Activated CD8-positive, alpha-beta T cell treated with anti-CD3 and anti-CD28 coated beads for 36 hours (primary cell): ENCODE measurements at places on chromosomes 1 and 21. TPM values are rescaled to one million over a fixed set of nuclear protein-coding genes. Genes with fewer than 3 reads are reported as not detected.
A peak's percentile ranks its signal among the peaks of the same experiment; 100 is the strongest.

DNA sequence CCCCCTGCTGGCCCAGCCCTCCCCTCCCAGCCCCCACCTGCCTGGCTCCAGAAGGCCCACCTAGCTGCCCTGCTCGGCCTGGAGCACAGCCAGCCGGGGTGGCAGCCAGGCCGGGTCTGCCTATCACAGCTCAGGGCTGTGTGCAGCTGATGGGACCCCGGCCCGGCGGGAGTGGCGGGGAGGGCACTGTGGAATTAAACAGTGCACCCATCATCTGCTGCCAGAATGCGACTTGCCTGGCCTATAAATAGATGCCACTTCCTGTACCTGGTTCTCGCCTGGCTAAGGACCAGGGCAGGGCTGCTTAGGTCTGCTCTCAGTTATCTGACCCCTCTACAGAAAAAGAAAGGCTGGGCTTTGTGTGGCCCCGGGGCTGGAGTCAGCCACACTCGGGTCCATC is 98.2 kb upstream of the VAMP3 start:
- no peak for DNase-seq

DNA sequence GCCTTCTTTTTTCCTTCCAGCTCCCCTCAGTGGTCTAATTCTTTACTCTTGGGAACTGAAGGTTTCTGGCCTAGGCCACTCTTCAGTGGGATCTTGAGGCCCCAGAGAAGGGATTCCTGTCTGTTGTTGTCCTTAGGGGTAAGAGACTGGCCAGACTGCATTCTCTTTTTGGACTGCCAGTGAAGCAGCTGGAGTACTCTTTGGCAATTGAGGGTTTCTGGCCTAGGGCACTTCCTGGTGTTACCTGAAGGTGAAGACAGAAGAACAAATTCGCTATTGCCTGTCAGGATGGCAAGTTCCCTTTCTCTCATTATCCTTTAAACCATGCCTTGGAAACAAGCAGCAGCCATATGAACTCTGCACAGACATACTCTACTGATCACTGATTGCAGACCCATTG is 286.6 kb upstream of the ZP4 start:
- no peak for DNase-seq

DNA sequence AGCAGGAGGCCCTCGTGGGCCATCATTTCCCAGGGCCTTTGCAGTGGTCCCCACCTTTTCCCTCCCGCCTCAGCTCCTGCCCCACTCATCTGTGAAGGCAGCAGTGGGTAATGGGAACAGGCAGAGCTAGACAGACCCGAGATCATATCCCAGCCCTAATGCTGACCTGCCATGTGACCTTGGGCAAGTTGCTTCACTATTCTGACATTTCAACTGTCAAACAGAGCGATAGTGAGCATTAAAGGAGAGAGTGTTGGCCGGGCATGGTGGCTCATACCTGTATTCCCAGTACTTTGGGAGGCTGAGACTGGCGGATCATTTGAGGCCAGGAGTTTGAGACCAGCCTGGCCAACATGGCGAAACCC is 51.7 kb downstream of the RPS6KA1 start:
- no peak for DNase-seq

DNA sequence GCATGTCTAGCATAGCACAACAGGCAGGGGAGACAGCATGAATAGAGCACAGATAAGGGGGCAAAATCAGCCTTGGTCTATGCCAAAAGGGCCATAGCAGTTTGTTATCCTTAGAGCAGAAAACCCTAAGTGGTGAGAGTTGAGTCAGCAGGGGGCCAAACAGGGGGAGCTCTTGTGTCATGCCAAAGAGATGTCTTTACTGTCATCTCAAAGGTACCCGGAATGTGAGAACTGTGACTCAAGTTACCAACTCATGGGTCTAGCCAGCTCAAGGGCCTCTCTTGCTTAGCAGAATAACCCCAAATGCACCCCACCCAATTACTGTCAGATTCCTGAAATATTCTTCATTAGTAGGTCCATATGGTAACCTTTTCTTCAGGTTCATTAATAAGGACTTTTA is 45.9 kb upstream of the NRDC start:
- DNase-seq = peak; percentile 66

DNA sequence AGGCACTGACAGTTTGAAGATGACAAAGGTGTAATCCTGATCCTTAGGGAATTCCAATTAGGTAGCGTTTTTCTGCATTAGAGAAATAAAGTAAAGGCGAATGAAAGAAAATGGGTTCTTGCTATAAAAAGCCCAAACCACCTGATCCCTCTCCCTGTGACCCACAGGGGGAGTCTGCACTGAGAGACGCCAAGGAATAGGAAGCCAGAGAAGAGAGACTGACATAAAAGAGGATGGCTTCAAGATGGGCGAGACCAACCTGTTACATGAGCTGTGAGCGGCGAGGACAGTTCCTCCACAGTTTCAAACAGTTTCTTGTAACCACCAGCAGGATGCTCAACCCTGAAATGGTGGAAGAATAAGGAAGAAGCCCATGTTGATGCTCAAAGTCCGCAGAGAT is 1.4 kb downstream of the RPE65 start:
- no peak for DNase-seq

DNA sequence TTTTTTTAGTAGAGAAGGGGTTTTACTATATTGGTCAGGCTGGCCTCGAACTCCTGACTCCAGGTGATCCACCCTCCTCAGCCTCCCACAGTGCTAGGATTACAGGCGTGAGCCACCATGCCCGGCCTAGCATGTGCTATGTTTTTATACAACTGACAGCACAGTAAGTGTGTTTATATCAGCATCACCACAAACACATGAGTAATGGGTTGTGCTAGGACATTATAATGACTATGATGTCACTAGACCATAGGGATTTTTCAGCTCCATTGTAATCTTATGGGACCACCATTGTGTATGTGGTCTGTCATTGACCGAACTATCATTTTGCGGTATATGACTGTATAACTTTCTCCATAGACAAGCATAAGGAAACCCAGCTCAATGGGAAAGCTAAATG is 6.3 kb downstream of the LEFTY2 start:
- DNase-seq = no peak

DNA sequence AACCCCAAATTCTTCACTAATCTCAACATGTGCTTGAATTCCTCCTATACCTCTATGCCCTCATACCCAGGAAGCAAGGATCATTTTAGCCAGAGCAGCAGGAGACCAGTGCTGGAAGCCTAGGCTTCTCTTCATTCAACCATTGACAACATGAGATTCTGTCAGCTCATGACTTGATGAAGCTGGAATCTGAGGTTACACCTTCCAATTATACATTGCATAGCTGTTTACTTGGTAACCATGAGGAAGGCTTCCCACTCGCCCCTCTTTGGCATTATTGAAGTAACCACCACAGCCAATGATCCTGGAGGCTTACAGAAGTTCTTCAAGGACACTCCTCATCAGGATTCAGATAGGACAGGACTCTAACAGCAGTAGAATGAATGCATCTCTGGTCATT is 160.3 kb downstream of the TPR start:
- no peak for DNase-seq

DNA sequence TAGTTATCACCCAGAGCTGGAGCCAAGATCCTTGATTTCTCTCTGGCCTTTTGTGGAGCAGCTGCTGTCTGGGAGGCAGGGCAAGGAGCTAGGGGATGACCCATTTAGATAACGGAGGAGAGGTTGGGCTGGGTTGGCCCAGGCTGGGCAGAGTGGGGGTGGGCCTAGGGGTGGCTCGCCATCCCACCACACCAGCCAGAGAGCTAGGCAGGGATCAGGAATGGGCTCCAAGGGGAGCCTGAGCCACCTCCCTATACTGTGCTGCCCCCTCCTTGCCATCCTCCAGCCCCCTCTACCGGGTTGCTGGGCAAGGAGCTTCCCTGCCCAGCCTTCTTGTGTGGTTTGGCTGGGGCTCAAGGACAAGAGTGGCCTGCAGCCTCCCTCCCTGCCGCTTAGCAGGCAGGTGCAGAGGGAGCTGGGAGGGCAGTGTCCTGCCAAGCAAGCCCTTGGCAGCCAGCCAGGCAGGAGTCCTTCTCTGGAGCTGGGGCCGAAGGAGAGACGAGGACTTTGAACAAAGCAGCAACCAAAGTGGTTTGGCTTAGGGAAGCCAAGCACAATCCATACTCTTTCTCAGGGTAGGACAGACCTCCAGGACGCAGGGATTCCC is 4.1 kb downstream of the NUAK2 start:
- no peak for DNase-seq

DNA sequence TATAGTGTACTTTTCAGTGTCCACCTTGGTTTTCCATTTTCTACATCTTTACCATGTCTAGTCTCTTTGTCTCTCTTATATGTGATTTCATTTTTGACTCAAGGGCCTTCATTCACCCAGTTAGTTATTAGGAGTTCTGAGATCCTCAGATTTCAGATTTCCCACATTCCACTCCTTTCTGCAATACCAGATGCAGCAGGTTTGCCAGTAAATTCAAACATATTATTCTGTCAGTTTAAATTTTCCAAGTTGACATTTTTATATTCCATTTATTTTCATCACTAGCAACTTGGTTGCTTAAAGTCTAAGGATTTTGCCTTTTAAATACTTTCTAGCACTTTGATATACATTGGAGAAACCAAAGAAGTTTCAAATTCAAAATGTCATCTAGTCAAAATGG is 42.4 kb downstream of the ABL2 start:
- DNase-seq = no peak

- no peak for DNase-seq
Measured at GRCh38 chr1:54465351-54465811, 59.2 kb upstream of the SSBP3 start.

GRCh38 chr1:226738421-226738994 is 574 bp downstream of the ITPKB start:
- DNase-seq = no peak

GRCh38 chr1:47722101-47722500 is 275.1 kb downstream of the TRABD2B start:
- DNase-seq = no peak

- no peak for DNase-seq
Measured at GRCh38 chr1:225695578-225696337, 42.8 kb upstream of the ENAH start.

DNA sequence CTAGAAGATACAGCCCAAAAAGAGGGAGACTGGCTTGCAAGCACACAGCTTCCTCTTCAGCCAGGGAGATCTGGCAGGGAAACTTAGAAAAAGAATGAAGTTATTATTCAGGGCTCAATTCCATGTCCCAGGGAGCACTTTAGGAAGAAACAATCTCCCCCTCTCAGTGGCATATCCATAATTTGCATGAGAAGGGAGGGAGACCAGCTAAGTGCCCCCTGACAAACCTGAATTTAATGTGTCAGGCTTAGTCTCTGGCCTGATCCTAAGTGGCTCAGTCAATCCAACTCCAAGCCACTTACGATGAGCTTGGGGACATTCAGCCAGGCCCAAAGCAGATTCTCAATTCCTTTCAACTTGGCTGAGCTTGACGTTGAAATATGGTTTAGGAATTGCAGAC is 17.7 kb upstream of the KCND3 start:
- no peak for DNase-seq

- DNase-seq = no peak
Measured at GRCh38 chr21:45227735-45228134, 60.0 kb downstream of the POFUT2 start.

DNA sequence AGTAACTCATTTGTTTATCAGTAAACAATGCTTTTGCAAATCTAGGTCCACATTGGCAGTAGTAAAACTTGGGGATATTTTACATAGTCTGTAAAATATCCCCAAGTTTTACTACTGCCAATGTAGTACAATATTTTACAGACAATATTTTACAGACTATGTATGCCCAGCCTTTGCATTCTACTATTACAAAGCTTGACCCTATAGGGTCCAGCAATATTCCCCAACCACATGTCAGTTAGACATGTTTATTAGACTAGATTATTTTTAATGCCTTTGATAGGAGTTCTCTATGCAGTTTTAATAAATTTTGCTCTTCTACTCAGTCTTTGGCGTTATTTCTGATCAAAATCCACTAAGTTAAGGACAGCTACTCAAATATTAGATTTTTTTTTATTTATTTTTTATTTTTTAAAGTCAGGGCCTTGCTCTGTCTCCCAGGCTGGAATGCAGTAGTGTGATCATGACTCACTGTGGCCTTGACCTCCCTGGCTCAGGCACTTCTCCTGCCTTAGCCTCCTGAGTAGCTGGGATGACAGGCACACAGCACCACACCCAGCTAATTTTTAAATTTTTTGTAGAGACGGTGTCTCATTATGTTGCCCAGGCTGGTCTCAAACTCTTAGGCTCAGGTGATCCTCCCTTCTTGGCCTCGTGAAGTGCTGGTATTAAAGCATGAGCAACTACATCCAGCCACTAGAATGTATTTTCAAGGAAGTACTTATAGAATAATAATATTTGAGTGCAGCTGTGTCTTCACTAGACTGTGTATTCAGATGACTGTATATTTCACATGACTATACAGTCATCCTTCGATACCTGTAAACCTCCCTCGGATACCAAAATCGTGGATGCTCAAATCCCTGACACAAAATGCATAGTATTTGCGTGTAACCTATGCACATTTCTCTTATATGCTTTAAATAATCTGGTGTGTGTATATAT is 19.8 kb downstream of the MIER1 start:
- DNase-seq = no peak

DNA sequence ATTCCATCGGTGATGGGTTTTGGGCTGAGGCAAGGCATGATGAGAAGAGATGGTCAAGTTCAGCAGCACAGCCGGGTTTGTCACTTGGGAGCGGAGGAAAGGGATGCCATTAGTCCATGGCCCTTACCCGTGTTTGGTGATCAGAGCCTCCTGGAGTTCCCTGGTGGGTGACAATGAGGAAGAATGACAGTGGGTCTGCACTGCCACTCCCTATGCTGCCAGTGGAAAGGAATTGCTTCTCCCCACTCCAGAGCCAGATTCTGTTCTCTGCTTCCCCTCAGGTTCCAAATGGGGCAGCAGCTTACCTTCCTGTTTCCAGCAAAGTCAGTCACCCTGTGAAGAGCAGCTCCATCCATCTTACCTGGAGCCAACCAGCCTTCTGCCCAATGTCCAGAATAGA is 393.1 kb downstream of the PTPRU start:
- DNase-seq = no peak

GRCh38 chr1:62989497-62989896 is 205.6 kb downstream of the ATG4C start:
- no peak for DNase-seq

- peak; percentile 25 for DNase-seq
Measured at GRCh38 chr1:8560611-8561544, 243.0 kb downstream of the SLC45A1 start.

GPR89B gene
- total RNA-seq = 14.4 TPM

KNCN gene
- total RNA-seq = not detected

DMBX1 gene
- 0.09 TPM for total RNA-seq

TACSTD2 gene
- 0.68 TPM for total RNA-seq

SGIP1 gene
- total RNA-seq = not detected

TESK2 gene
- 3.7 TPM for total RNA-seq

SYT14 gene
- total RNA-seq = not detected

DMRTA2 gene
- not detected for total RNA-seq

HAO2 gene
- not detected for total RNA-seq

PGLYRP4 gene
- total RNA-seq = not detected

AMY2A gene
- not detected for total RNA-seq

PDPN gene
- not detected for total RNA-seq

IQGAP3 gene
- 14.4 TPM for total RNA-seq
